ENCODE measurements at places on chromosomes 3 and 15. TPM values are rescaled to one million over a fixed set of nuclear protein-coding genes. Genes with fewer than 3 reads are reported as not detected.

ST3GAL6 gene
- 35.3 TPM for total RNA-seq

- peak overlapping the region; percentile 51 for H3K27ac ChIP-seq
- no peaks in the 10 kb centered on the region for H3K27me3 ChIP-seq
- H3K4me1 ChIP-seq: peaks cover 53% of the 10 kb centered on the region
- peak; percentile 56 for DNase-seq
- H3K36me3 ChIP-seq: peaks cover 22% of the 10 kb centered on the region
- H3K4me3 ChIP-seq: no peak overlapping the region
These were observed 90.5 kb upstream of the IL12A start for GRCh38 chr3:159898147-159898546.

GRCh38 chr3:177721864-177722785, 524.8 kb upstream of the TBL1XR1 start:
- H3K4me1 ChIP-seq: peaks cover 43% of the 10 kb centered on the region
- peak overlapping the region; percentile 80 for H3K27ac ChIP-seq
- no peaks in the 10 kb centered on the region for H3K36me3 ChIP-seq
- H3K27me3 ChIP-seq: no peaks in the 10 kb centered on the region
- no peak for DNase-seq

WDR53 gene
- 15.5 TPM for total RNA-seq

DNA sequence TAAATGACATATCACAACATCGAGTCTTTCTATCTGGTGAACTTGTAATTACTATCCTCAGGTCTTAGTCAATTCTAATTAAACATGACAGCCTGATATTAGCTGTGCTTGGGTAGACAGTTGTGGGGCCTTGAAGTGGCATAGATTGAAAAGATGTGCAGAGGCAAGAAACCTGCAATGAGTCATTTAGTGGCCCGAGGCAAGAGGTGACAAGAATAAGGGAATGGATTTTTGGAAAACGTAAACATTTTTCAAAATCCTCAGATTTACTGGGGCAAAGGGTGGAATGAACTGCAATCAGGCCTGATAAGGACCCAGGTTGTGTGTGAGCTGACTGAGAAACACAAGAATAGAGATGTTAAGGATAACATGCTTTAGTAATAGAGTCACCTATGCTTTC, 29.5 kb upstream of the ULK4 start:
- no peaks in the 10 kb centered on the region for H3K27me3 ChIP-seq
- no peak overlapping the region for H3K4me3 ChIP-seq
- H3K4me1 ChIP-seq: no peaks in the 10 kb centered on the region
